ENCODE measurements at places on chromosomes 12 and 14. TPM values are rescaled to one million over a fixed set of nuclear protein-coding genes. Genes with fewer than 3 reads are reported as not detected.

Gene RAPGEF3
- 3.7 TPM for total RNA-seq

Gene GMPR2
- 70.9 TPM for total RNA-seq

Gene JAG2
- 0.13 TPM for total RNA-seq

Gene SERPINA12
- not detected for total RNA-seq

Gene E2F7
- total RNA-seq: 2.5 TPM

Gene RASSF9
- 0.89 TPM for total RNA-seq

Gene HCAR3
- total RNA-seq: not detected

Gene JPH4
- total RNA-seq: not detected

Gene BLOC1S1
- 47.6 TPM for total RNA-seq

Gene MGST1
- 141 TPM for total RNA-seq

Gene RASSF8
- total RNA-seq: 80.1 TPM

Gene RASSF3
- total RNA-seq: 12.0 TPM

Gene DHRS7
- total RNA-seq: 82.6 TPM

Gene ZDHHC22
- not detected for total RNA-seq

Gene CLEC9A
- not detected for total RNA-seq

Gene LMNTD1
- total RNA-seq: 0.13 TPM

Gene PTPRO
- total RNA-seq: 0.22 TPM

Gene KRT74
- not detected for total RNA-seq

Gene SLCO1B1
- total RNA-seq: not detected

Gene PIWIL1
- total RNA-seq: not detected

Gene HCAR1
- not detected for total RNA-seq

All from GM23248 (cell line).